ENCODE measurements at places on chromosomes 2 and 18. TPM values are rescaled to one million over a fixed set of nuclear protein-coding genes. Genes with fewer than 3 reads are reported as not detected.

DNA sequence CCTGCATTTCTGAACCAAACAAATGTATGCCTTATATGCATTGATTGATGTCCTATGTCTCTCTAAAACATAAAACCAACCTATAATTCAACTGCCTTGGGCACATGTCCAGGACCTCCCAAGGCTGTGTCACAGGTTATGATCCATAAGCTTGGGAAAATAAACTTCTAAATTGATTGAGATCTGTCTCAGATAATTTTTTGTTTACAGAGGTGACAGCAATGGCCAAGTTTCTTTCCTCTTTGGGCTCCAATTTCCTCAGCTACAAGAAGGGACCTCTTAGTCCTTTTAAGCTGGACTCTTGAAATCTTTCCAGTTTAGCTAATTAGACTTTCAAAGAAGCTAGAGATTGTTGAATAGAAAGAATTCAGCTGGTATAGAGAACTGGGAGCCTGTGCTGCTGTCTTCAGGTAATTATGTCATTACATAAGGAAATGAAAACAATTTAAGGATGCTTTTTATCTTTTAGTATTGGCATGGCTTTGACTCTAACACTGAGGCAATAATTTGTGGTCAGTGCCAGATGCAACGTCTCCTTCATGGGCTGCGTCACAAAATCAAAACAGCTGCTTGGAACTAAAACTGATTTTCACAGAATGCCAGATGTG, 412.1 kb upstream of the TRIB2 start:
- no peak overlapping the region for H3K4me3 ChIP-seq
- no peaks in the 10 kb centered on the region for H3K27me3 ChIP-seq
- no peaks in the 10 kb centered on the region for H3K36me3 ChIP-seq
- DNase-seq, result peak; percentile 33

Gene SATB2
- 10.2 TPM for total RNA-seq

Gene R3HDM1
- 18.2 TPM for total RNA-seq

DNA sequence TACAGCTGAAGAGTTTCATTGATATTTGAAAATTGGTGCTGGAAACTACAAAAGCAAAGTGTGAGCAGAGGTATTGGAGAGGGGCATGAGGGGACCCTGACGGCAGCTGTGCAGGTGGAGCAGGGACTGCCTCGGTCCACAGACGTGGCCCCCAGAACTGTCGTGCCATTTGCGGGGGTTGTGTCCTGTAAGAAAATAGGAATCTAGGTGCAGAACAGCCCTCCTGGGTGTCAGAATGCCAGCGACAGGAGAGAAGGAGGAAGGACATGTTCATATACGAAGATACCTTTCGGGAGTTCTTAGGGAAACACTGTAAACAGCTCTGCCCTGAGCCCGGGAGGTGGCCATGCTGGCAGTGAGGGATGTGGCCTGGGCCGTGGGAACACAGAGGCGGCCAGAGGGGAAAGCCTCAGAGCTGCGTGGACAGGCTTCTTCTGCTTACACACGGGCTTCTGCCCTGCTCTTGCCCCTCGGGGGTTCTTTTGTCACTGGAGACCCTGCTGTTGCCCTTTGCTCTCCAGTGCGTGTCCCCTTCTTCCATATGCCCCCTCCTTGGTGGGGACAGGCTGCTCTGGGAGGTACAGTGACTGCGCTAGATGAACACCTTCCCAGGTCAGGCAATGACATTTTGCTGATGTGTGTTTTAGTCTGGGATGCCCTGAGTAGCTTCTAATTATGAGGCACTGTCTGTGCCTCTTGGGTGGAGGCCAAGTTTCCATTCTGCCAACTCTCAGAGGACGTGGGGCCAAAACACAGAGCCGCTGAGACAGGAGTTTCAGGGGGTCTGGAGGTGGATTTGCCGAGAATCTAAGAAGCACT, 81.9 kb upstream of the TXNDC2 start:
- DNase-seq, result no peak
- H3K4me3 ChIP-seq, result no peak overlapping the region
- H3K4me1 ChIP-seq, result peaks cover 54% of the 10 kb centered on the region
- H3K27ac ChIP-seq, result peak overlapping the region; percentile 87
- H3K36me3 ChIP-seq, result no peaks in the 10 kb centered on the region
- H3K27me3 ChIP-seq, result no peaks in the 10 kb centered on the region

DNA sequence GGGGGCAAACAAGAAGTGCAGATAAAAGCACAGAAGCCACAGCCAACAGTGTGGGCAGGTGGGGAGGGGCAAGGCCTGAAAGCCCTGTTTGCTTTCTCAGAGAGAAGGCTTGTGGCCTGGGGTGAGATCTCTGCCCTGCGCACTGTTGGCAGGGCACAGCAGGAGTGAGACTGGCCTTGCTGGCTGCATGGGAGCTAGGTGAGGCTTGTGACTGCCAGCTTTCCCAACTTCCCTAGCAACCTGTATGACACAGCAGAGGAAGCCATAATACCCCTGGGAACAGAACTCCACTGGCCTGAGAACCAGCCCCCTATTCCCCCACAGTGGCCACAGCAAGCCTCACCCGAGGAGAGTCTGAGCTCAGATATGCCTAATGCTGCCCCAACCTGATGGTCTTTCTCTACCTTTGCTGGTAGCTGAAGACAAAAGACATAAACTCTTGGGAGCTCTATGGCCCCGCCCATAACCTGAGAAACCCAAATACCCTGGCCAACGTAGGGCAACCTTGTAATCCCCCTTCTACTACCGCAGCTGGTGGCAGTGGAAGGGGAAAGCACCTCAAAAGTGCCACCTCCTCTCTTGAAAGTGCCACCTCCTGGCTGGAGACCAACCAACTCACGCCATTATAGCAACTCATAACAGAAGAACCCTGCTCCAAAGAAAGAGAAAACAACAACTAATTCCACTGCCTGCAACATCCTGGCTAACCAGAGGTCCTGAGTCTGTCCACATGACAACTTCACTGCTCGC, 44.4 kb downstream of the LCT start:
- no peak overlapping the region for H3K4me3 ChIP-seq
- no peaks in the 10 kb centered on the region for H3K4me1 ChIP-seq
- peaks cover 19% of the 10 kb centered on the region for H3K36me3 ChIP-seq
- H3K27me3 ChIP-seq, result no peaks in the 10 kb centered on the region

GRCh38 chr2:103172821-103173220, 411.0 kb downstream of the TMEM182 start:
- no peak for DNase-seq
- no peak overlapping the region for H3K27ac ChIP-seq
- no peak overlapping the region for H3K4me3 ChIP-seq
- H3K27me3 ChIP-seq, result no peaks in the 10 kb centered on the region
- no peaks in the 10 kb centered on the region for H3K4me1 ChIP-seq

- H3K36me3 ChIP-seq, result peaks cover 24% of the 10 kb centered on the region
- no peak overlapping the region for H3K4me3 ChIP-seq
- no peak for DNase-seq
- no peaks in the 10 kb centered on the region for H3K27me3 ChIP-seq
Observed at GRCh38 chr2:232328516-232329460, 49.8 kb upstream of the ALPP start.

Data from tibial nerve (tissue), 4 donors.